ENCODE measurements at places on chromosomes 11 and 22.

DNA sequence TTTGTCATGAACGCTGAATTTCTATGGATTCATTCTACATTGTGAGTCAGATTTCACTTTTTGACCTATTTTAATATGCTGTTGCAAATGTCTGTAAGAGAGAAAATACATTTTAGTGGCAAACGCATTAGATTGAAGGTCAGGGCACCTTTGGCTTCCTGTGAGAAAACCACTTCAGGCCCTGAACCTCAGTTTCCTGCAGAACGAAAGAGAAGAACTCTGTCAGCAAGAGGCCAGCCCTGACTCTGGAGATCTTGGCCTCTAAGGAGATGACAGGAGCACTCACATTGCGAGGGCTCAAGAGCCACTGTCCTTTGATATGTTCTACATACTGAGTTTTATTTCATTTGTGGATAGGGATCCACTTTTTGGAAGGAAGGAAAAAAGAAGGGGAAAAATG, 83.6 kb downstream of the KCNJ1 start:
- H3K4me1 ChIP-seq: peaks cover 28% of the 10 kb centered on the region
- H3K27me3 ChIP-seq: no peaks in the 10 kb centered on the region
- peaks cover 42% of the 10 kb centered on the region for H3K36me3 ChIP-seq
- no peak overlapping the region for H3K4me3 ChIP-seq
- H3K27ac ChIP-seq: no peak overlapping the region

DNA sequence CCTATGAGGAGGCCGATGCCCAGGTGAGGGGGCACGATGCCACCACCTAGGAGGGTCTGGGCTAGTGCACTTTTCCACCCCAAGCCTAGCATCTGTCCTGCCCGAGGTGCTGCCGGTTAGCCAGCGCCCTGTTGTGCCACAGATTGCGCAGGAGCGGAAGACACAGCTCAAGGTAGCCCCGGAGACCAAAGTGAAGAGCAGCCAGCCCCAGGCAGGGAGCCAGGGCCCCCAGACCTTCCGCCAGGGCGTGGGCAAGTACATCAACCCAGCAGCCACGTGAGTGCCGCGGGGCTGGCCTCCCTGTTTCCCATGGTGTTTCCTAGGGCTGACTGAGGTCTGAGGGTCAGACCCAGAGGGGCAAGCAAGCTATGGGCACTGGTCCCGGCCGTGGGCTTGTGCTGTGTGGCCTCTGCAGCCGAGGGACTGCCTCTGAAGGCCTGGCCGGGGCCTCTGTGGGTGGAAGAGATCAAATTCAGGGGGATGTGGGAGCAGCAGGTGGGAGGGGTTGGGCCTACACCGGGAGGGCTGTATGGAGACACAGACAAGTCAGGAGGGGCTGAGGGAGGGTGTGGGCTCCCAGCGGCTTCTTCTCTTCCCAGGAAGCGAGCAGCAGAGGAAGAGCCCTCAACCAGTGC, 29.1 kb downstream of the PPIL2 start:
- H3K27me3 ChIP-seq: no peaks in the 10 kb centered on the region
- peaks cover 29% of the 10 kb centered on the region for H3K4me1 ChIP-seq
- H3K4me3 ChIP-seq: no peak overlapping the region
- H3K36me3 ChIP-seq: peaks cover 65% of the 10 kb centered on the region
- DNase-seq: no peak
- no peak overlapping the region for H3K27ac ChIP-seq

DNA sequence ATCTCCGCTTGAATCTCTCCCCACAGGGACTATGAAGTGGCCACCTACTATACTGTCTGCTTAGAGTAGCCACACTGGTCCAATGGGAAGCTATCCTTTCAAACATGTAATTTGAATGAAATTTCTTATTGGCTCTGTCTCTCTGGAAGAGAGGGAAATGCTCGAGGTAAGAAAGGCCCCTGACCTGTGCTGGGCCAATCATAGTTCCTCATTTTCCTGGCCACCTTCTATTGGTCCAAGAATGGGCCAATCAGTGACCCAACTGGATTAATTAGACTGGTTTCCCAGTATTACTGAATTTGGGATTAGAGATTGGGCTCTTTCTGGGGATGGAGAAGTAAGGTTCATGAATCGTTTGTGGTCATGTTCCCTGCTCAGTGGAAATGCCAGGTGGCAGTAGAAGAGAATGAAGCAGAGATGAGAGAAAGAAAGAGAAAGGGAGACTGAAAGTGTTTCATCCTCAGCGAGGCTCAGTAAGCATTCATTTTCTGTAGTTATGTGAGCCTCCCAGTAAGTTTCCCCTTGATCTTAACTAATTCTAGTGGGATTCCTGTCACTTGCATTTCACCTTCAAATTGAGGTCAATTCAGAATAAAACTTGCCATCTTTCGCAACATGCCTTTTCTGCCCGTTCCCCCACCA, 8.4 kb upstream of the MMP20 start:
- H3K36me3 ChIP-seq: no peaks in the 10 kb centered on the region
- H3K27me3 ChIP-seq: no peaks in the 10 kb centered on the region
- no peak overlapping the region for H3K4me3 ChIP-seq
- no peaks in the 10 kb centered on the region for H3K4me1 ChIP-seq
- H3K27ac ChIP-seq: no peak overlapping the region

DNA sequence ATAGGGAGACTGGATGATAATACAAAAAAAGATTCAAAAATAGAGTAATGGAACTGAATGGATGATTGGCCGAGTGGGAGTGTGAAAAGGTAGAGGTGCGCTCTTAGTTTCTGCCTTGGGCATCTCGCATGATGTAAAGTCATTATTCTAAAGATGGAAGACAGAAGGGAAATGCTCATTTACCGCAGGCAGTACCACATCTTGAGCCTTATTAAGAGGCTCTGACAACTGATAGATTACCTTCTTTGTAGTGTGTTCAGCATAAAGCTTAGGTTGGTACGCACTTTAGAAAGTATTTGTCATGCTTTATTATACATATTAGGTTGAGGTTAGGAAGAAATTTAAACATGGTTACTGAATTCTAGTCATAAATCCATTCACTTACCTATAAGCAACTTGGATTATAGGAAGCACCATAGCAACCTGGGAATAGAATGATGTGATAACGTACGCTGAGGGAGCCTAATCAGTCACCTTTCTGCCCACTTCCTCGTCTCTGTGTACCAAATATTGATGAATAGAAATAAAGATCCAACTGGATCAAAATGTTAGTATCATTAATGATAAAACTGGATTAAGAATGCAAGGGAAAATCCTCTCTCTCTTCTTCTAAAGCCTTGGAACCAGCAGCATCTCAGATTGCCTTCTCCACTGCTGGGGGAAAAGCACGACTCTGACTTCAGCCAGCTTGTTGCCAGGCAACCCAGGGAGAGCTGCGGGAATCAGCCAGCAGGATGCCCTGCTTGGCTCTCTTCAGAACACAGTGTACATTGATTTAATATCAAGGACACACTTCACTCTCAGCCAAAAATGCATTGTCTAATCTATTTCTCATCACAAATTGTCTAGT, 29.0 kb upstream of the VWA5A start:
- no peak overlapping the region for H3K27ac ChIP-seq
- H3K4me3 ChIP-seq: no peak overlapping the region
- H3K27me3 ChIP-seq: peaks cover 37% of the 10 kb centered on the region

GRCh38 chr22:21791635-21792625, 56.3 kb upstream of the YPEL1 start:
- H3K4me3 ChIP-seq: no peak overlapping the region
- peaks cover 9% of the 10 kb centered on the region for H3K4me1 ChIP-seq
- peaks cover 52% of the 10 kb centered on the region for H3K36me3 ChIP-seq
- DNase-seq: no peak

Data from left ventricle myocardium inferior (tissue), 1 donor.